Common myeloid progenitor, CD34-positive (primary cell): ENCODE measurements at places on chromosomes 5 and 9.

GRCh38 chr5:14342306-14342705, 199.2 kb downstream of the TRIO start:
- H3K27ac ChIP-seq = no peak overlapping the region
- H3K4me1 ChIP-seq = peaks cover 9% of the 10 kb centered on the region
- no peak for DNase-seq
- H3K27me3 ChIP-seq = no peaks in the 10 kb centered on the region
- no peak overlapping the region for H3K4me3 ChIP-seq

DNA sequence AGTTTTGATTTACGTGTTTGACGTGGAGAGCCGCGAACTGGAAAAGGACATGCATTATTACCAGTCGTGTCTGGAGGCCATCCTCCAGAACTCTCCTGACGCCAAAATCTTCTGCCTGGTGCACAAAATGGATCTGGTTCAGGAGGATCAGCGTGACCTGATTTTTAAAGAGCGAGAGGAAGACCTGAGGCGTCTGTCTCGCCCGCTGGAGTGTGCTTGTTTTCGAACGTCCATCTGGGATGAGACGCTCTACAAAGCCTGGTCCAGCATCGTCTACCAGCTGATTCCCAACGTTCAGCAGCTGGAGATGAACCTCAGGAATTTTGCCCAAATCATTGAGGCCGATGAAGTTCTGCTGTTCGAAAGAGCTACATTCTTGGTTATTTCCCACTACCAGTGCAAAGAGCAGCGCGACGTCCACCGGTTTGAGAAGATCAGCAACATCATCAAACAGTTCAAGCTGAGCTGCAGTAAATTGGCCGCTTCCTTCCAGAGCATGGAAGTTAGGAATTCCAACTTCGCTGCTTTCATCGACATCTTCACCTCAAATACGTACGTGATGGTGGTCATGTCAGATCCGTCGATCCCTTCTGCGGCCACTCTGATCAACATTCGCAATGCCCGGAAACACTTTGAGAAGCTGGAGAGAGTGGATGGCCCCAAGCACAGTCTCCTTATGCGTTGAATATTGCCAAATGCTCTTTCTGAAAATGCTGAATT, 850 bp downstream of the RRAGA start:
- DNase-seq = peak; percentile 25
- H3K27ac ChIP-seq = peak overlapping the region; percentile 88

DNA sequence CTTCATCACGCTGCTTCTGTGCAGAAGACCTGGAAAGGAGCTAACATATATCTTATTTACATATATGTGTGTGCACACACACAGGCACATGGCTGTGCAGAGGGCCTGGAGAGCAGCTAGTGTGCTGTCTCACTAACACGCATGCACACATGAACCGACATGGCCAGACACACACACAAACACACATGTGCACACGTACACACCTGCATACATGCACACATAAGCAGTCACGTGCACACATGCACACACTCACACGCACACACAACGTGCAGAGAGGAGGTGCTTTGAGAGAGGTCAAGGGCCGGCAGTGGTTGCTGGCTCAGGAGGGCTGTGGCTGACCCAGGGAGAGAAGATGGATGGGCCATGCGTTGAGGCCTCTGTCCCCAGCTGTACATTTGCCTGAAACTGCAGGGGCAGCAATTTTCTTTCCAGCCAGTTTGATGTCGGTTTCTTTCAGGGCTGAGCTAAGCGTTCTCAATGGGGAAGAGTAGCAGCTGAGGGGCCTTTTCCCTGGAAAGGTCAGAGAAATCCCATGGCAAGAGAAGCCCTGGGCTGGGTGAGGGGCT, 66.7 kb downstream of the OLFM1 start:
- no peaks in the 10 kb centered on the region for H3K36me3 ChIP-seq
- H3K4me3 ChIP-seq = no peak overlapping the region
- no peak for DNase-seq
- no peaks in the 10 kb centered on the region for H3K4me1 ChIP-seq
- H3K27me3 ChIP-seq = peaks cover 3% of the 10 kb centered on the region

DNA sequence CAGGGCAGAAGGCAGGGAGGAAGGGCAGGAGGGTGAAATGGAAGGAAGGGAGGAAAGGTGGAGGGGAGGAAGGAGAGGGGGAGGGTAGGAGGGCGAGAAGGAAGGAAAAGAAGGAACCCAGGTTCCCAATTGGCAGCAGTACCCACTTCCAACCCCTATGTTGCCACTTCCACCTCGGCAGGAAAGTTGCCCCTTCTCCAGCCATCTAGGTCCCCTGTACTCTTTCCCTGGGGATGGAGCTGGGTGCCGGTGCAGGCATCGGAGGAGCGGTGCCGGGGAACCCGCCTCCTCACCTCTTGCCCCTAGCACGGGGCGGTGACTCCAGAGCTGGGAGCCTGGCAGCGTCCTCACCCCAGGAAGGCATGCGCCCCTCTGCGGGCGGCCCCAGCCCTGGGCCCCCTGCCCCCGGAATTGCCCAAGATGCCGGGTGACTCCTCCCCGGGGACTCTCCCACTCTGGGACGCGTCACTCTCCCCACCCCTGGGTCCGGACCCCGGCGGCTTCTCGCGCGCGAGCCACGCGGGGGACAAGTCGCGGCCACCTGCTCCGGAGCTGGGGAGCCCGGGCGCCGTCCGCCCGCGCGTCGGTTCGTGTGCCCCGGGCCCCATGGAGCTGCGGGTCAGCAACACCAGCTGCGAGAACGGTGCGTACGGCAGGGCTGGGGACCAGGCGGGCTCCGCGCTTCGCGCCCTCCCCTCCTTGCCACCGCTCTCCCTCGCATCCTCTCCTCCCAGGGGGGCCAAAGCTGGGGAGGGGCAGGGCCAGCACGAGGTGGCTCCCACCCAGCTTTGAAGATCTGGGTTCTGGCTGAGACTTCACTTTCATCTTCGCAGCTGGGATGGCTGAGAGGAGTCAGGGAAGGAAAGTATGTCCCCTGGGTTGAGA, at the start of gene NIPAL4:
NIPAL4 (plus strand) TSS at position 499 of the 885 bp plus-strand sequence; CDS start at position 607, 108 bp downstream.
- peak within 1 kb of the TSS; percentile 67 for H3K4me3 ChIP-seq
- H3K27me3 ChIP-seq = peaks cover 33% of the 10 kb centered on the region
- no peak within 1 kb of the TSS for H3K27ac ChIP-seq
- H3K4me1 ChIP-seq = peaks cover 12% of the 10 kb centered on the region

GRCh38 chr9:86349271-86349670, 4.9 kb downstream of the TUT7 start:
- no peaks in the 10 kb centered on the region for H3K27me3 ChIP-seq
- no peak for DNase-seq
- H3K4me1 ChIP-seq = peaks cover 26% of the 10 kb centered on the region
- H3K4me3 ChIP-seq = no peak overlapping the region

- DNase-seq = peak; percentile 69
- no peaks in the 10 kb centered on the region for H3K4me1 ChIP-seq
- no peak overlapping the region for H3K4me3 ChIP-seq
- H3K27ac ChIP-seq = no peak overlapping the region
- H3K36me3 ChIP-seq = no peaks in the 10 kb centered on the region
Measured at GRCh38 chr9:90141723-90142122, 500.9 kb downstream of the DIRAS2 start.

- DNase-seq = peak; percentile 2
- H3K27me3 ChIP-seq = peaks cover 11% of the 10 kb centered on the region
- H3K36me3 ChIP-seq = no peaks in the 10 kb centered on the region
- H3K4me3 ChIP-seq = no peak overlapping the region
Measured at GRCh38 chr5:180343110-180343830, 9.9 kb downstream of the GFPT2 start.

DNA sequence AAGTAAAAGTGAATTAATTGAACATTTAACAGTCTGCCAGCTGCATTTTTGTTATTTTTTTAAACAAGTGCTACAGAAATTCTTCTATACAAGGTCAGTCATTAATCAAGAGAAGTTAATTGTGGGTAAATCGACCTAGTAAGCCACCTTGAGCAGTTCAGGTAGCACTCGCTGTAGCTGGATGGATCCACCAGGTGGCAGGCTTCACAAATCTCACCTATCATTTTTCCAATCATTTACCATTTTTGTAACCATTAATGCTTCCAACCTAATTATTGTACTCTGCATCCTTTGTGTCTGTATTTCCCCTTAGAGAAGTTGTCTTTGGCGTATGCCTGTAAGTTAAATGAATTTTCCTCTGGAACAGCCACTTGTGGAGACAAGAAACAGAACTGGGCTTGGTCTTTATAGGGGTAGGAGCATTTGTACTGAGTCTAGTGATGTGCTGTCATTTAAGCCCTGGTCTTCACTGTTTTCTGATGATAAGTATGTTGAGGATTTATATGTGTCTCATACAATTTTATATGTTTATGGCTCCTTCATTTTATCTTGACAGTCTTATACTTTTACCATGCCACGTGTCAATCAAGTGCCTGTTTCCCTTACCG, 39.5 kb downstream of the CD180 start:
- peaks cover 49% of the 10 kb centered on the region for H3K36me3 ChIP-seq
- no peak overlapping the region for H3K27ac ChIP-seq
- H3K4me1 ChIP-seq = no peaks in the 10 kb centered on the region
- H3K4me3 ChIP-seq = no peak overlapping the region
- no peaks in the 10 kb centered on the region for H3K27me3 ChIP-seq

DNA sequence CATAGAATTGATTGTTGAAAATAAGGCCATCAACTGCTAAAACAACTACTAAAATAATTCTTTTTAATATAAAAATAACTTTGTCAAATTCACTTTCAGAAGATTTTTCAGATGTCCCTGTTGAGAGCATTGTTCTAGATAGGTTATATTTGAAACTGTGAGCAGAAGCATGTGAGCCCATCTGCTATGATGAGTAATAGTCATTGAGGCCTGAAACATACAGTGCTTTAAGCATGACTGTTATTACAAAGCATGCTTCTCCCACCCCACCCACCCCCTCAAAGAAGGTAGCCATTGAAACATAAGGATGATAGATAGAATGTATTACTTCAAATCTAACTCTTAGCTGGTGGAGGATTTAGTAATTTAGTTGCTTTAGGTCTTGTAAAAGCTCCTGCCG, 86.0 kb downstream of the UHRF2 start:
- H3K4me1 ChIP-seq = no peaks in the 10 kb centered on the region
- H3K27me3 ChIP-seq = no peaks in the 10 kb centered on the region
- no peak for DNase-seq
- H3K27ac ChIP-seq = no peak overlapping the region
- H3K4me3 ChIP-seq = no peak overlapping the region

- H3K36me3 ChIP-seq = no peaks in the 10 kb centered on the region
- H3K27me3 ChIP-seq = peaks cover 1% of the 10 kb centered on the region
- no peak overlapping the region for H3K27ac ChIP-seq
- H3K4me3 ChIP-seq = no peak overlapping the region
Measured at GRCh38 chr5:174374206-174374605, 328.7 kb downstream of the NSG2 start.

GRCh38 chr5:156838961-156839360, 11.1 kb upstream of the PPP1R2B start:
- no peaks in the 10 kb centered on the region for H3K36me3 ChIP-seq
- H3K4me3 ChIP-seq = no peak overlapping the region
- H3K27ac ChIP-seq = no peak overlapping the region
- H3K27me3 ChIP-seq = no peaks in the 10 kb centered on the region
- H3K4me1 ChIP-seq = no peaks in the 10 kb centered on the region

GRCh38 chr9:75414371-75415160, 326.3 kb downstream of the OSTF1 start:
- no peak for DNase-seq
- no peaks in the 10 kb centered on the region for H3K4me1 ChIP-seq
- no peaks in the 10 kb centered on the region for H3K36me3 ChIP-seq
- H3K27me3 ChIP-seq = no peaks in the 10 kb centered on the region
- no peak overlapping the region for H3K27ac ChIP-seq

- H3K4me3 ChIP-seq = no peak overlapping the region
- no peak overlapping the region for H3K27ac ChIP-seq
- DNase-seq = no peak
- peaks cover 8% of the 10 kb centered on the region for H3K36me3 ChIP-seq
- H3K27me3 ChIP-seq = no peaks in the 10 kb centered on the region
- no peaks in the 10 kb centered on the region for H3K4me1 ChIP-seq
Measured at GRCh38 chr5:171989946-171990712, 16.3 kb downstream of the FBXW11 start.

DNA sequence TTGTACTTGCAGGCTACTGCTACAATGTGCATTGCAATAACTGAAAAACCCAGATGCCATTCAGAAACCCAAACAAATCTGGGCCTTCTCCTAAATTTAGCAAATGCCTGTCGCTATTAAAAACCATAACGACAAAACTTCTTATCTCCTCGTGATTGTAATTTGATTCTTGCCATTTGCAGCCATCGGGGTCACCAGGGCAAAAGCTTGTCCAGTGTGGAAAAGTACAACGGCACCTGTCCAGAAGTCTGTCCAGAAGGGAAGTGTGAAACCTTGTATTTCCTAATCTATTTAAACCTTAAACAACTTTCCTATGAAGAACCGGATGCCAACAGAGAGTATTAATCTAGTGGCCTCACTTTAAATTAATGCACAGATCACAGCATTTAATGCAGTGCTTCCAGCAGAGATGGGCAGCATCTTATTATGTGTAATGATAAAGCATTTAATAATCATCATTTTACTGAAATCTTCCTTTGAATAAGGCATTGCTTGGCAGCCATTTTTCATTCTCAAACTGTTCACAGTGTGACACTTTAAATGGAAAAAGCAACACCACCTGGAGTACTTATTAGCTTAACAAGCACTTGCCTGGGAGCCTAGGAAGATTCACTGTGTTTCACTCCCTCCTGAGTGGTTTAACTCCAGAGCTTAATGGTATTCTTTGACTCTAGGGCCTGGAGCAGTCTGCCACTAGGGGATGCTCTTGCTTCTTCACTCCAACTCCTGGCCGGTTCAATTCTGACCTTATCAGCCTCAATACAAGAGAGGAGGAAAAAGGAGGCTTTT, 4.9 kb upstream of the C7 start:
- no peaks in the 10 kb centered on the region for H3K4me1 ChIP-seq
- no peaks in the 10 kb centered on the region for H3K27me3 ChIP-seq
- H3K4me3 ChIP-seq = no peak overlapping the region
- no peak overlapping the region for H3K27ac ChIP-seq
- peak; percentile 47 for DNase-seq

DNA sequence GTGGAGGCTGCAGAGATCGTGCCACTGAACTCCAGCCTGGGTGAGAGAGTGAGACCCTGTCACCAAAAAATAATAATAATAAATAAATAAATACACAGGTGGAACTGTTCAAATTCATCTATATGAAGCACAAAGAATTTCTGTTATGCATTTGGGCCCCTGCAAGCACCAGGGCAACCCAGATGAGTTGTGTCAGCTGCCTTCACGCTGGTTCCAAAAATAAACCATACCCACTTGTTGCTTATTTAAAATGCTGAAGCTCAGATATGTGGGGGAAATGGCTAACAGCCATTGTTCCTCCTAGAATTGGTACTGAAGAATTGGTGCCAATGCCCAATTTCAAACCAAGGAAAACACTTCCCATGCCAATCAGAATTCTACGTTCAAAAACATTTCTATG, 10.5 kb upstream of the C5orf15 start:
- peaks cover 66% of the 10 kb centered on the region for H3K36me3 ChIP-seq
- no peaks in the 10 kb centered on the region for H3K27me3 ChIP-seq
- no peak for DNase-seq
- H3K4me3 ChIP-seq = no peak overlapping the region
- peaks cover 2% of the 10 kb centered on the region for H3K4me1 ChIP-seq
